Osteoblast (primary cell): ENCODE measurements at places on chromosomes 1 and 21. TPM values are rescaled to one million over a fixed set of nuclear protein-coding genes. Genes with fewer than 3 reads are reported as not detected.

DNA sequence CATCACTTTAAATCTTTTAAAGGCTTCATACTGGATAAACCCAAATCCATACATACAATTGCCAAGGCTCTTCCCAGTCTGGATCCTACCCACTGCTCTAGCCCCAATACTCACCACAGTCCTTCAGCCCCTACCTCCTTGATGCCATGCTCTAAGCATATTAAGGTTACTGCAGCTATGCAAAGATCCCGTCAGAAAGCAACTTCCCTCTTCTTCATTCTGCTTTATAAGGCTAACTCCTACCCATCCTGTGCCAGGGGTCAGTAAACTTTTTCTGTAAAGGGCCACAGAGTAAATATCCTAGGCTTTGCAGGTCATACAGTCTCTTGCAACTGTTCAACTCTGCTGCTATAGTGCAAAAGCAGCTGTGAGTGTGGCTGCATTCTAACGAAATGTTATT, 34.3 kb upstream of the MTF1 start:
- H3K27ac ChIP-seq = no peak overlapping the region
- peaks cover 23% of the 10 kb centered on the region for H3K36me3 ChIP-seq
- DNase-seq = no peak
- H3K4me1 ChIP-seq = peaks cover 5% of the 10 kb centered on the region
- no peaks in the 10 kb centered on the region for H3K27me3 ChIP-seq

The CLCA2 gene
- total RNA-seq = 2.2 and 5.3 TPM in 2 replicates

- no peaks in the 10 kb centered on the region for H3K27me3 ChIP-seq
- no peak overlapping the region for H3K27ac ChIP-seq
- H3K36me3 ChIP-seq = no peaks in the 10 kb centered on the region
- H3K4me1 ChIP-seq = no peaks in the 10 kb centered on the region
- DNase-seq = no peak
- no peak overlapping the region for H3K4me3 ChIP-seq
These were observed 27.7 kb downstream of the FMO2 start for GRCh38 chr1:171212607-171213351.

The KIF1B gene
- 35.8 and 38.0 TPM in 2 replicates for total RNA-seq

The S100A7 gene
- not detected in 2 replicates for total RNA-seq

DNA sequence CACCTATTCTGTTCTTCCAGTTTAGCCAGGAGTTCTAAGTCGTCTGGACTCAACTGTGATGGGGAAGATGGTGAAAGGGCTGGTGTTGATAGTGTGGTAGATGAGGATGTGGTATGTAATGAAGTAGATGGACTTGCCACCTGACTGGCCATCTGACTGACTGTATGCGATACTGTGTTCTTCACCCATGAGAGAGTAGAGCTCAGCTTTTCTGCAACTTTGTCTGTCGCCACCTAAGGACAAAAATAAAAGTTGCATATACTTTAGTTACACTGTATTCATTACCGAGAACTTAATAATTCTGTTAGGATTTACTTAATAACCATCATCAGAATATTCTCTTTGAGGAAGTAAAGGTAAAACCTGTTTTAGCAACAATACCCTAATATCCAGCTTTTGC, 48.5 kb downstream of the EVI5 start:
- DNase-seq = no peak
- H3K27ac ChIP-seq = no peak overlapping the region
- no peaks in the 10 kb centered on the region for H3K27me3 ChIP-seq
- no peak overlapping the region for H3K4me3 ChIP-seq
- H3K36me3 ChIP-seq = no peaks in the 10 kb centered on the region

- no peaks in the 10 kb centered on the region for H3K27me3 ChIP-seq
- no peak for DNase-seq
- H3K36me3 ChIP-seq = no peaks in the 10 kb centered on the region
- no peak overlapping the region for H3K4me3 ChIP-seq
- H3K27ac ChIP-seq = no peak overlapping the region
These were observed 20.5 kb upstream of the PDC start for GRCh38 chr1:186481303-186481888.

DNA sequence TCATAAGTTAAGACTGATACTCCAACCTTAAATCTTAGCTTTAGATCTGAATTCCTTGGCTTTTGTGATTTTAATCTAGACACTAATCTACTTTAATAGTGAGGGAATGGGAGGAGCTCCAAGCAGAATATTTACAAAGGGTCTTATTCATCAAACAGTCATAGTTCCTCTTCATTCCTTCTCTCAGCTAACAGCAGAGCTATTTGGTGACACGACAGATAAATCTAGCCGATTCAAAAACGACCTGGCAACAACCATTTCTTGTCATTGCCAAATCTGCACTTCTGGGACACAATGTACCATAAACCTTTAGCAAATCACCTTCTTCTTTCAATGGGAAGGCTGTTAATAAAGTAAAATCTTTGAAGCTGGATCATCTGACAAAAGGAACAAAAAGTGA, 52.8 kb upstream of the FOXD3 start:
- no peaks in the 10 kb centered on the region for H3K27me3 ChIP-seq
- H3K27ac ChIP-seq = no peak overlapping the region
- no peaks in the 10 kb centered on the region for H3K4me1 ChIP-seq
- no peak for DNase-seq
- H3K4me3 ChIP-seq = no peak overlapping the region

DNA sequence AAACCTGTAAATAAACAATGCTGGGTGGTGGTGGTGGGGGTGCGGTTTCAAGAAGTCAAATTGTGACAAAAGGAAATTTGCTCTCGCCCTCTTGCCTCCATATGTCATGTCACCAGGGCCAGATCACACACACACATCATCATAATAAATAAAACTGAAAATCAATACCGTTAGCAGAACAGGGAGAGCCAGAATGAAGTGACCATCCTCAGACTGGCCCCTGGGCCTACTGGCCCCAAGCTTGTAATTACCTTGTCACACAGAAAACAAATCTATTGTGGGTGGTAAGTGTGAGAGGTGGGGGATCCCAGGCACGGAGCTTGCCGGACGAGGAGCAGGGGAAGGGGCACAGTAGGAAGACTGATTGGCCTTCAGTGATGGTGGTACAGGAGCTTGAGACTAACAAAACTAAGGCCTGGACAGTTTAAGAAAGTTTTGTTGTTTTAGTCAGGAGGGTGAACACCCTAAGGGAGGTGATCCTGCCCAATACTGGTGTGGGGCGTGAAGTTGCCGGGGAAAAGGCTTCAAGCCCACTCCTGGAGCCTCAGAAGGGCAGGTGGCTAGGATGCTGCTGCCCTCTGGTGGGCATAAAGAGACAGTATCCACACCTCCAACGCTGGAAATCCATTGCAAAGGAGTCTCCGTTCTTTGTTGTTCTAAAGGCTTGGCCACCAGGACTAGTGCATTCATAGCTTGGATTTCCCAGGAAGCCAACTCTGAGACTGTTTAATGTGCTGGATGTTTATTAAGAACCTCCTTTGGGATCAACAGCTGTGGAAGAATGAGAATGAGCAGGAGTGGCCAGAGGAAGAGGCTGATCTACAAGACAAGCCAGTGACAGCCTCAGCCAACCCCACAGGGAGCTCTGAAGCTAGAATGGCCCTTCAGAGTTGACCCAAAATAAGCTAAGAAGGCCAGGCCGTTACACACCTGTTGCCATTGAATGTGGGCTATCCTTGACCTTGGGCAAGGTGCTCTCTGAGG, 8.1 kb upstream of the C1orf216 start:
- H3K4me1 ChIP-seq = no peaks in the 10 kb centered on the region
- H3K27me3 ChIP-seq = no peaks in the 10 kb centered on the region
- no peaks in the 10 kb centered on the region for H3K36me3 ChIP-seq
- H3K27ac ChIP-seq = no peak overlapping the region
- DNase-seq = peak; percentile 73

DNA sequence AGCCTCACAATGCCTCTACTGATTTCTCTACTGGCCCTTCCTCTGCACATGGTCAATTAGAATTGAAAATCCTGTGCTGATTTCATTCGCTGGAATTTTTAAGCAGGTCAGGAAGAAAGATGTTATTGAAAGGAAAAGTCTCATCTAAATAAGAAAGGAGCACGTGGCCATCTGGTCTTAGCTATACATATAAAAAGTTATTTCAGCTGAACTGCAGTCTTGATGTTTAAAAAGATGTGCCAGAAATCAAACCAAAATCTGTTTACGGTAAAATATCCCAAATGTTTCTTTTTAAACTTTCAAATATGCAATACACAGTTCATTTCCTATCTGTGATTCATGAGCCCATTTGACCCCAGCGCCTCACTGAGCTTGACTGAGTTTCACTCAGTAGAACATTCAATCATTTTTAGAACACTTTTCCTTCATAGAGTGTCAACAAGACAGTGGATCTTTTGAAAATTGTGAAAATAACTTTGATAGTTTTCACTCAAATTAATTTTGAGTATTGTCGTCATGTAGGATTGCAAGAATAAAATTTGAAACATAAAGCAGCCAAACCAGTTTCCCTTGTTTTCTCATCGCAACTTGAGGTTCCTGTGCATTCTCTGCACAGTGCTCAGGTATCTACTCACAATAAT, 293.6 kb downstream of the PTPRC start:
- no peak for DNase-seq
- peaks cover 36% of the 10 kb centered on the region for H3K4me1 ChIP-seq
- peak overlapping the region; percentile 58 for H3K4me3 ChIP-seq
- no peaks in the 10 kb centered on the region for H3K27me3 ChIP-seq
- no peaks in the 10 kb centered on the region for H3K36me3 ChIP-seq
- H3K27ac ChIP-seq = peak overlapping the region; percentile 52

The ORC1 gene
- 0.72 and 1.2 TPM in 2 replicates for total RNA-seq

GRCh38 chr1:178143730-178144690, 50.1 kb downstream of the RASAL2 start:
- H3K36me3 ChIP-seq = no peaks in the 10 kb centered on the region
- peaks cover 33% of the 10 kb centered on the region for H3K4me1 ChIP-seq
- no peak for DNase-seq
- no peak overlapping the region for H3K4me3 ChIP-seq

The FAM163A gene
- not detected in 2 replicates for total RNA-seq

DNA sequence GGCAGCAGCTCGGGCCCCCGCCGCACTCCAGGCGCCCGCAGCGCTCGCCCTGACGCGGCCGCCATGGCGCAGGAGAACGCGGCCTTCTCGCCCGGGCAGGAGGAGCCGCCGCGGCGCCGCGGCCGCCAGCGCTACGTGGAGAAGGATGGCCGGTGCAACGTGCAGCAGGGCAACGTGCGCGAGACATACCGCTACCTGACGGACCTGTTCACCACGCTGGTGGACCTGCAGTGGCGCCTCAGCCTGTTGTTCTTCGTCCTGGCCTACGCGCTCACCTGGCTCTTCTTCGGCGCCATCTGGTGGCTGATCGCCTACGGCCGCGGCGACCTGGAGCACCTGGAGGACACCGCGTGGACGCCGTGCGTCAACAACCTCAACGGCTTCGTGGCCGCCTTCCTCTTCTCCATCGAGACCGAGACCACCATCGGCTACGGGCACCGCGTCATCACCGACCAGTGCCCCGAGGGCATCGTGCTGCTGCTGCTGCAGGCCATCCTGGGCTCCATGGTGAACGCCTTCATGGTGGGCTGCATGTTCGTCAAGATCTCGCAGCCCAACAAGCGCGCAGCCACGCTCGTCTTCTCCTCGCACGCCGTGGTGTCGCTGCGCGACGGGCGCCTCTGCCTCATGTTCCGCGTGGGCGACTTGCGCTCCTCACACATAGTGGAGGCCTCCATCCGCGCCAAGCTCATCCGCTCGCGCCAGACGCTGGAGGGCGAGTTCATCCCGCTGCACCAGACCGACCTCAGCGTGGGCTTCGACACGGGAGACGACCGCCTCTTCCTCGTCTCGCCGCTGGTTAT, 2.8 kb downstream of the KCNJ9 start:
- peak; percentile 82 for DNase-seq
- no peaks in the 10 kb centered on the region for H3K36me3 ChIP-seq
- H3K4me3 ChIP-seq = no peak overlapping the region
- H3K27me3 ChIP-seq = peaks cover 52% of the 10 kb centered on the region
- H3K27ac ChIP-seq = no peak overlapping the region
- H3K4me1 ChIP-seq = peaks cover 4% of the 10 kb centered on the region

GRCh38 chr1:238606457-238606856, 715.7 kb upstream of the ZP4 start:
- DNase-seq = no peak
- H3K36me3 ChIP-seq = no peaks in the 10 kb centered on the region
- no peak overlapping the region for H3K27ac ChIP-seq
- H3K27me3 ChIP-seq = no peaks in the 10 kb centered on the region
- H3K4me3 ChIP-seq = no peak overlapping the region

DNA sequence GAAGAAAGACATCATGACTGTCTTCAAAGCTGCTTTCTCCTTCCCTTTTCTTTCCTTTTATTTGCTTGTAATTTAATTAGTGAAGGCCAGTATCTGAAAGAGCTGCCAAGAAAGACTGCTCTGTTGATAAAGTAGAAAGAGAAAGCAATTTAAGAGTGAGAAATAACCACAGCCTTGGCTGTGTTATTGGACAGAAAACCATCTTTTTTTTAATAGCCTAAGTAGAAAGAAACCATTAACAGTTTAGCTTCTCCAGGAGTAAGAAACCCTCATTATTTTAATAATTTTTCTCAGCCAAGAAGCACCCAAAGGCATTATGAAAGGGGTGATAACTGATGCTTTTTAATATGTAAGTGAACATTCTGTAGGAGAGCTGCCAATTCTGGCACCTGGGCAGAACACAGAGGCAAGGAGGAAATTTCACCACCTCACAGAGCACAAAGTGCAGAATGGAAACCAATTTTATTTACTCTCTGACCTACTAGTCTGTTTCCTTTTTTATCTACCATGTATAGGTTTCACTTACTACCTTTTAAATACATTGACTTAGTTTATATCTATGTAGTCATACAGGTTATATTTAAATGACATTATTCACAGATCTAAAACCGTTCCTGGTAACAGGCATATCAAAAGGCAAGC, 703.2 kb downstream of the MRPL39 start:
- no peaks in the 10 kb centered on the region for H3K27me3 ChIP-seq
- no peak overlapping the region for H3K27ac ChIP-seq
- no peaks in the 10 kb centered on the region for H3K4me1 ChIP-seq
- no peak overlapping the region for H3K4me3 ChIP-seq

The RGS13 gene
- total RNA-seq = not detected in 2 replicates

The NTMT2 gene
- total RNA-seq = not detected in 2 replicates

- H3K27me3 ChIP-seq = peaks cover 12% of the 10 kb centered on the region
- H3K4me1 ChIP-seq = peaks cover 13% of the 10 kb centered on the region
- H3K36me3 ChIP-seq = no peaks in the 10 kb centered on the region
- H3K27ac ChIP-seq = no peak overlapping the region
- no peak for DNase-seq
These were observed 59.7 kb downstream of the CLIC6 start for GRCh38 chr21:34728479-34728878.

GRCh38 chr21:29149808-29150425, 19.5 kb downstream of the MAP3K7CL start:
- H3K27ac ChIP-seq = peak overlapping the region; percentile 4
- peaks cover 3% of the 10 kb centered on the region for H3K36me3 ChIP-seq
- H3K4me1 ChIP-seq = peaks cover 58% of the 10 kb centered on the region

- H3K36me3 ChIP-seq = peaks cover 8% of the 10 kb centered on the region
- peak; percentile 35 for DNase-seq
These were observed 21.6 kb downstream of the NAV1 start for GRCh38 chr1:201560328-201561194.

The CRNN gene
- not detected in 2 replicates for total RNA-seq
